ENCODE measurements at places on chromosomes 1 and 21.

GRCh38 chr1:156692441-156692924, 12.9 kb downstream of the CRABP2 start:
- DNase-seq = no peak

- DNase-seq = no peak
Measured at GRCh38 chr1:208194944-208195343, 49.2 kb downstream of the PLXNA2 start.

DNA sequence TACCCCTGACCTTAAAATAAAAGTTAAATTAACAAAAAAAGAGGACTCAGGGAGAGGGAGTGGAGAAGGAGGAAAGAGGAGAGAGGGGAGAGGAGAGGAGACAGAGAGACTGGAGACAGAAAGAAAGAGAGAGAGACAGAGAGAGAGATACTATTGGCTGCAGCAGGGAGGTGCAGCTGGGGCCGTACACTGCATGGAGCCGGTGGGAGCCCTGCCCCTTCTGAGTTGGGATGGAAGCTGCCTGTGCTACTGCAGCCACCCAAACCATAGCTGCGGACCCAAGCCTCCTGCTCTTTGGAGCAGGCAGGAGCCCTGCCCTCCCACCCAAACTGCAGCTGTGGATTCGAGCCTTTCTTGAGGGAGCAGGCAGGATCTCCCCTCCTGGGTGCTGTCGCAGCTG, 32.7 kb upstream of the HP1BP3 start:
- no peak for DNase-seq

DNA sequence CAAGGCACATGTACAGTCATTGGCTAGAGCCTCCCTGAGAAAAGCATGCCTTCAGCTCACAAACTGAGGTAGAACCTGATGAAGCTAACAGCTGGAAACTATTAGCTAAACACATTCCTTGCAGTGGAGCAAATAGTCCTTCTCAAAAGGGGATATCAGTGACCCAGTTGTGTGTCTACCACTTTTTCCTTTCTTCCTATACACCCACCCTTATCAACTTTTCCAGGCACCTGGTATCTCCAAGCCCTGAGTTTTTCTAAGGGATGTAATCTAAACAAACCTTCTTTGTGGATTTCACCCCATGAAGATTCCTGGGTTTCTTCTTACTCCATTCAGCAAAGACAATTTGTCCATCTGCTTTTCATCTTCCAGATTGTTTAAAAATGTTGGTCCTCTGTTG, 10.5 kb upstream of the ZSWIM5 start:
- DNase-seq = no peak

DNA sequence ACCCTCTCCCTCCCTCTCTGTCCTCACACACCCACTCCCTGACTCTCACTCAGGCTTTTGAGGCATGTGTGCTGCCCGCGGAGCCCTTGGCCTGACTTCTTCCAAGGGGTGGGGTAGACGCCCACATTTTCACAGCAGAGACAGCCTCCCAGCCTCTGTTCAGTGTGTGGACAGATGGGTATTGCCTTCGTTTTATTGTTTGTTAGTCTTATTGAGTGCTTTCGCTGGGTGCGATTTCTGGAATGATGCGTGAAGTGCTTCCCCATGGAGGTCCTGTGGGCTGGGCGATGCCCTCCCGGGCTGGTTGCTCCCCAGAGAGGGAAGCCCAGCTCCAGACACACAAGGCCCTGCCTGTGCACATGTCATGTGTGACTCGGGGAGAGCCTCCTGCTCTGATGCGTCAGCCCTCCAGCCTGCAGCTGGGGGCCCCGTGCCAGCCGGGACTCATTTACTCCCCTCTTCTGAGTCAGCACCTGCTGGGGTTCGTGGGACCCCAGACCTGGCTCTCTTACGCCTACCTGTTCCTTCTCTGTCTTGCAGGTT, 14.7 kb downstream of the PDXK start:
- DNase-seq = no peak

- DNase-seq = peak; percentile 82
Measured at GRCh38 chr1:234970731-234971476, 157.7 kb downstream of the TOMM20 start.

DNA sequence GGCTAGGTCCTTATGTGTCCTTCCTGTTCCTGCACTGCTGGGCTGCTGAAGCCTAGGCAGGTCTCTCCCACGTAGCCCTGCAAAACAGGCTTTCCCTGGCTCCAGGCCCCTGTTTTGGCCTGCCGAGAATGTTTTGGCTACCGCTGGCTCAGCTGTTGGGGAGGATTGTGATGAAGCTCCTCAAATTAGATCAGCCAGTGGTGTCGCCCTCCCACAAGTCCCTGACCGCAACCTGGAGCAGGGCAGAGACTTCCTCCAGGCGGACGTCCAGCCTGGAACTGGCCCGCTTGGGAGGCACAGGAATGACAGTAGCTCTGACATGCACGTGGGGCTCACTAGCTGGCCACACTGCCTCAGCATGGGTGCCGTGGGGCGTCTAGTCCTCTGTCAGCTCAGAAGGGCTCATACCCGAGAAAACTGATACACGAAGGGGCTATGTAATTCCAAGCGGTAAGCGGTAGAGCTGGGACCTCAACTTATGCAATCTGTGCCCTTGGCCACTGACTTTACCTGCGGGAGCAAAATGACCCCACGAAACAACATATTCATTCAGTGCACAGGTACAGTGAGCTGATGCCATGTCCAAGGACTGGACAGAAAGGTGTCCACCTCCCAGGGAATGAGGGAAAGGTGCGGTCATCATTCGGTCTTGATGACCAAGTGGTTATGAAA, 26.6 kb downstream of the DHRS3 start:
- no peak for DNase-seq

DNA sequence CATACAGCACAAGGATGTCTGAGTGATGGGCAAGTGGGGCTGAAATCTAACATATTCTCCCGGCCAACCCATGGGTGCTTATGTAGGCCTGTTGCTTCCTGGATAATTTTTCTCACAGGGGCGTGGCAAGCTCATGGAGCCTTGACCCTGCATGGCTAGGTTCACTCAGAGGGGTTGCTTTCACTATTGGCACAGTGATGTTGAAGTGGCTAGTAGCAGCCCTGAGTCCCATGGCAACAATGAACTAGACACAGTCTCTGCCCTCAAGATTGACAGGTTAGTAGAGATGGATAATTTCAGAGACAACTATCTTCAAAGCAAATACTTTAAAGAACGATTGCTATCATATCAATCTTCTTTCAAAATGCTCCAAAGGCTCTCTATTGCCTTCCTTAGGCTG, 6.5 kb upstream of the MAB21L3 start:
- DNase-seq = no peak

DNA sequence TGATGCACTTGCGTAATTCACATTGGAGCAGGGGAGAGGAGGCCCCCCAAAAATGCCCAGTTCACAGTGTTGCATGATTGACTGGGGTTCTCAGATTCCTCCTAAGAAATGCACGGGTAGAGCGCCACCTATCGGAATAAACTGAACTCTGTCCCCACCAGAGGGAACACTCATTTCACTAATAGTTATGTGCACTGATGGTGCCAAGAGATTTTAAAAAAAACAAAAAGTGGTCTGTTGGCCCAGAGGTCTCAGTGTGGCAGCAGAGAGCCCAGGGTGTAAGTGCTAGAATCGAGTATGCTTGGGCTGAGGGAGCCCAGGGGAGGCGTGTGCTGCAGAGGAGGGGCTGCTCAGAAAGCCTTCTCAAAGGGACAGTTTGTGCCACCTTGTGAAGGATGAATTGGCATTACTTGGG, 6.9 kb downstream of the PINK1 start:
- peak; percentile 76 for DNase-seq

DNA sequence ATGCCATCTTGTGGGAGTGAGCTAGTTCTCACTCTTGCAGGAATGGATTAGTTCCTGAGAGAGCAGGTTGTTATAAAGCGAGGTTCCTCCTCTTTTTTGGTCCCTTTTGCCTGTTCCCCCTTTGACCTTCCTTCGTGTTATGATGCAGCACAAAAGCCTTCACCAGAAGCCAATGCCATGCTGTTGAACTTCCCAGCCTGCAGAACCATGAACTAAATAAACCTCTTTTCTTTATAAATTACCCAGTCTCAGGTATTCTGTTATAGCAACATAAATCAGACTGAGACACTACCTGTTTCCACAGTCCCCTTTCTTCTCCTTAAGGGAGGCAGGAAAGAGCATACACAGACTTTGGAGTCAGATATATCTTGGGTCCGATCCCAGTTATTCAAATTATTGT, 25.6 kb downstream of the DISP3 start:
- DNase-seq = no peak

- DNase-seq = no peak
Measured at GRCh38 chr1:16116002-16116401, 39.9 kb downstream of the EPHA2 start.

DNA sequence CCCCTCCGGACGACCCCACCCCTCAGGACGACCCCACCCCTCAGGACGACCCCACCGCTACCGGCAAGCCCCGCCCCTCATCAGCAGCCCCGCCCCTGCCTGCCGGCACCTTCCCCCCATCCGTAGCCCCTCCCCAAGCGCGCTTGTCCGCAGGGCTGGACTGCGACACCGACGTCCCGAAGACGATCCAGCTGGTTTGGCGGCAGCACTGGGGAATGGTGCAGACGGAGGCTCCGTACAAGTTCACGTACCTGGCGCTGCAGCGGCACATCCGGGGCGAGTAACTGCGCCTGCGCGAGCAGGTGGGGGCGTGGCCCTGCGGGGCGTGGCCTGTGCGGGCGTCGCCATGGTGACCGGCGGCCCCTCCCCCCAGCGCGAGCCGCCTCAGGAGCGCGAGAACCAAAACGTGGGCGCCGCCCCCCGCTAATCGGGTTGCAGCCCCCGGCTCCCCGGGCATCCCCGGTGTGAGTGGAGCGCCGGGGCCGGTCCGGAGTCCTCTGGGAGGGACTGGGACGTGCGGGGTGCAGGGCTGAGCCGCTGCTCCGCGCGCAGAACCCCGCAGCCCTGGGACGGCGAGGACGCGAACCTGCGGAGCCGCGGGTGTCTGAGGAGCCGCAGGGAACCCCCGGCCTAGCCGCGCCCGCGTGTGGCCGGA, 4.9 kb downstream of the RNF223 start:
- DNase-seq = peak; percentile 91

- no peak for DNase-seq
Measured at GRCh38 chr1:236998546-236998945, 5.7 kb downstream of the MT1HL1 start.

Data from hepatocyte (in vitro differentiated cells).